ENCODE measurements at places on chromosomes 2 and 18.

- no peak for DNase-seq
Observed at GRCh38 chr2:188367164-188367563, 75.5 kb downstream of the GULP1 start.

DNA sequence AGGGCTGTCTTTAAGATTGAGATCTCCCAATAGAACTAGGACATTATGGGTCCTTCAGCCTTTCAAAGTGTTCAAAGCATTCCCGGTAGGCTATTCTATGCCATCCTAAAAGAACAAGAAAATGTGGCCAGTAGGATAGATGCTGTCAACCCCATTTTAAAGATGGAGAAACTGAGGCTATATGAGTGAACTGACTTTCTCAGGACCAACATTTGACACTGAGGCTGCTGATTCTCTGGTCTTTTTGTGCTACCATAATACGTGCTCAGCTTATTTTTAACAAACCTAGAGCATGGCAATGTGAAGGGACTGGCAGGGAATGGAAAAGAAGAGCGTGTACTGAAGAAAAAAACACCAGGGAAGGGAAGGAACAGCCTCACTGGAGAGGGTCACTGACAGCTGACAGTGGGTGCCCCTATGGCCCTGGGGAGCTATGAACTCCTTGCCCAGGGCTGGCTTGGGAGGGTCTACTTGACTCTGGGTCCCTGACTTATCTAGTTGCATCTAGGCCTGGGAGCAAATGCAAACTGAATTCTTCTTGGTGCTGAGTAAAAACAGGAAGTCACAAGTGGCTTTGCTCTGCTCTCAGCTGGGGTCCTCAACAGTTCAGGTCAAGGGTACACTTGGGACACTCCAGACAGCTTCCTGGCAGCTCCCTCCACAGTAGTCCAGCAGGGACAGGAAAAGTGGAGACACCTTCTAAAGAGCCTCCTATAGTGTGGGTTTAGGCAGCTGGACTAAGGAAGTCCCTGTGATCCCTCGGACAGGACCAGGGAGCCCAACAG, 2.3 kb downstream of the CYRIA start:
- no peak for DNase-seq

DNA sequence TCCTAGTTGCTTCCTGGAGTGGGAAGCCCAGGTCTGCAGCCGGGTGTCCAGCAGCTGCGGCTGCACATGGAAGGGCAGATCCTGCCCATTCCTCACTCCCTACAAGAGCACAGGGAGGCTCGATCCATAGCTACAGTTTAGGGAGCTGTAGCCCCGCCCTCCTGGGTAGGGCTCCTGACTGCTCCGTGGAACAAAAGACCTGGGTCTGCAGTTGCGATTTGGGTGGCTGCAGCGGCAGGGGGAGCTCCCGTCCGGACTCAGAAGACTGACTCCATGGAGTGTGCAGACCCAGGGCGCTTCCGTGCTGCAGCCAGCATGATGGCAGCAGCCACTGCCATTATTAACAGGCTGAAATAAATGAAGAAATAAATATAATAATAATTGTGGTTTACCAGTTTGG, 157.3 kb downstream of the CTNNA2 start:
- no peak for DNase-seq

- DNase-seq, result no peak
Observed at GRCh38 chr18:78896111-78896905, 83.3 kb upstream of the SALL3 start.

- no peak for DNase-seq
Observed at GRCh38 chr2:1950474-1950873, 206.2 kb upstream of the PXDN start.

DNA sequence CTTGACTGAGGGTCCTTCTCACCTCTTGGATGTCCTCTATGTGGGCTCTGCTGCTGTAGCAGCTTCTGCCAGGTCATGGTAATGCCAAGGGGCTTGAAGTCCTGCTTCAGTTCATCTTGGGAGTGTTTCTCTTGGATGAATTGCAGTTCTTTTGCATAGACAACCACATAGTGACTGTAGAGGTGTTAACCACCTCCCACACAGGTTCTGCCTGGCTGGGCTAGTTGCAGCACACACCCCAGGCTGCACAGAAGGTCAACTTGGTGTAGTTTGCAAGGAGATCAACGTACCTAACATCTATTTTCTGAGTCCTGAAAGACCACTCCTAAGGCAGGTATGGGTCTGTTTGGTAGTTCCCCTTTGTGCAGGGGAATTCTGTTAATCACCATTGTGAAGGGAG, 108.1 kb downstream of the ADCYAP1 start:
- no peak for DNase-seq

GRCh38 chr2:112149866-112150435, 11.8 kb downstream of the FBLN7 start:
- no peak for DNase-seq

- DNase-seq, result no peak
Observed at GRCh38 chr18:37355772-37356171, 209.8 kb downstream of the CELF4 start.

GRCh38 chr2:85988175-85988913, 99.6 kb upstream of the ST3GAL5 start:
- no peak for DNase-seq

DNA sequence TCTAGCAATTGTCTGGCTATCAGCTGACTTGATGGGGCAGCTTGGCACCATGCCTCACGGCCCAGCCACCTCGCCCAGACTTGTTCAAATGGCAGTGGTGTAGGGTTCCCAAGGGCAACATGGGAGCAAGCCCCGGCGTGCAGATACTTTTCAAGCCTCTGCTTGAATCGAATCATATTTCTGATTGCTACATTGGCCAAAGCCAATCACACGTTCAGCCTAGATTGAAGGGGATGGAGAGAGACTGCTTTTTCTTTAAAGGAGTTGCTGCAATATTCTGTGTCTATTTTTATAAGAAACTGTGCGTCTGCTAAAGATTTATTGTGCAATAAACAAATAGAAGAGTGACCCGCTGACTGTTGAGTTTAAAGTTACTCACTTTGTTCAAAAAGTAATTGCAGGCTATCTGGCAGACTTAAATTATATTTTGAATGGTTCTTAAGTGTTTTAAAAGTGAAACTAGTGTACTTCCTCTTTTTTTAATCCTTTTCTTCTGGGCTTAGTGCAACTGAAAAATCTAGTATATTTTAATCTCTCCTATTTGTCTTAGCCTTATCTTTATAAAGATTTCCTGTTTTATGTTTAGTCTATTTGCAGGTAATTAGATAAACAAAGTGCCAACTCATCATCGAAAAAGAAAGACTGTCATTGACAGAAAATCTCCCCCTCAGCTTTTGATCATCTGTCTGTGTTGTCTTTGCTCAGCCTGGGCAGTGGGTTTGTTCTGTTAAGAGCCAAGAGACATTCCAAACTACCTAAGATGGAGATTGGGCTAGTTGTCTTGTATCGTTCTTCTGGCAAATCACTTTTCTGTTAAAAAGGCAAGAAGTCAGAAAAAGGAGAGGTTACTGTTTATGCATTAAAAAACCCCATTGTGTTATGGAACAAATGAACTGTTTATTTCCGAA, 156.1 kb downstream of the TPGS2 start:
- DNase-seq, result no peak

GRCh38 chr2:3642521-3643215, 15.3 kb upstream of the ALLC start:
- no peak for DNase-seq

DNA sequence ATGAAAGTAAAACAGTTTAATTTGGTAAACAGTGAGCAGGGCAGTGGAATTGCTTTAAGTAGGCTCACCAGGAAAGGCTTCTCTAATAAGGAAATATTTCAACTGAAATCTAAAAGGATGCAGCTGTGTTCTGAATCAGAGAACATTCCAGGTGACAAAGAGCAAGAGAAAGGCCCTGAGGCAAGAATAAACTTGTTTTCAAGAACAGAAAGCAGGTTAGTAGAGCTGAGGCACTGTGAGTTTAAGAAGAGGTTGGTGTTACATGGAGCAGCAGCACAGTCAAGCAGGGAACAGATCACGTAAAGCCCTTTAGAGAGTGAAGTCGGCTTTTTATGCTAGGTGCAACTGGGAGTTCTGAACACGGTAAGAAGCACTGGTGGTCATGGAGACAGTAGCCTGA, 57.0 kb upstream of the SCN1A start:
- no peak for DNase-seq

- DNase-seq, result no peak
Observed at GRCh38 chr2:167342769-167343168, 454.5 kb downstream of the XIRP2 start.

GRCh38 chr2:202278944-202279343, 13.4 kb downstream of the NOP58 start:
- DNase-seq, result no peak

DNA sequence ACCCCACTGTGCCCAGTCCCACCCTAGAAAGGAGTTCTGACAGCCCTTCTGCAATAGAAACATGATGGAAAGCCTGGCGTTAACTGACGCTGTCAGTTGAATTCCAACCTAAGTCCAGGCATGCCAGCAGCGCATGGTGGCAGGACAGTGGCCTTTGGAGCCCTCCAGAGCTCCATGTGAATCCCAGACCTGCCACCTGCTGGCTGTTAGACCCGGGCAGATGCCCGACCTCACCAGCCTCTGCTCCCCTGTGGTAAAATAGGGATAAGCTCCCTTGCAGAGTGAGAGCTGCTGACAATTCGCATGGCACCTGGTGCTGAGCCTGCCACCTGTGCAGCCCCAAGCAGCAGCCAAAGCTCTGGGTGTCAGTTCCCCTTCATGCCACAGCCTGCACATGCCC, 138.6 kb downstream of the LOXHD1 start:
- no peak for DNase-seq

DNA sequence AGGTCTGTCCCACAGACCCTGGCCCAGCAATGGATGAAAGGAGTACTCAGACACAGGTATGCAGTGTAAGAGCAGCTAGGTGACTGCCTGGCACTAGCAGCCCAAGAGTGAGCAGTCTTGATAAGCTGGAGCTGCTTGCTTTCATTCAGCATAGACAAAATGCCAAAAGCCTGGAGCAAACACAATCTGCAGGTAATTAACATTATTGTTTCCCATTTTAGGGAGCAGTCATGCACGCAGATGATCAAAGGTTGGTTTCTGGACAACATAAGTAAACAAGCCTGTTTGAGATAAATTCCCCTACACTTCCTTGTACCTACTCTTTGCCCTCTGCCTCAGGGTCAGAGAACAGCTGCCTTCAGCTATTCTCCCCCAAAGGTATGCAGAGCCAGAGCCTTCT, 73.7 kb upstream of the MSTN start:
- DNase-seq, result no peak

- no peak for DNase-seq
Observed at GRCh38 chr2:167069855-167070254, 181.6 kb downstream of the XIRP2 start.

DNA sequence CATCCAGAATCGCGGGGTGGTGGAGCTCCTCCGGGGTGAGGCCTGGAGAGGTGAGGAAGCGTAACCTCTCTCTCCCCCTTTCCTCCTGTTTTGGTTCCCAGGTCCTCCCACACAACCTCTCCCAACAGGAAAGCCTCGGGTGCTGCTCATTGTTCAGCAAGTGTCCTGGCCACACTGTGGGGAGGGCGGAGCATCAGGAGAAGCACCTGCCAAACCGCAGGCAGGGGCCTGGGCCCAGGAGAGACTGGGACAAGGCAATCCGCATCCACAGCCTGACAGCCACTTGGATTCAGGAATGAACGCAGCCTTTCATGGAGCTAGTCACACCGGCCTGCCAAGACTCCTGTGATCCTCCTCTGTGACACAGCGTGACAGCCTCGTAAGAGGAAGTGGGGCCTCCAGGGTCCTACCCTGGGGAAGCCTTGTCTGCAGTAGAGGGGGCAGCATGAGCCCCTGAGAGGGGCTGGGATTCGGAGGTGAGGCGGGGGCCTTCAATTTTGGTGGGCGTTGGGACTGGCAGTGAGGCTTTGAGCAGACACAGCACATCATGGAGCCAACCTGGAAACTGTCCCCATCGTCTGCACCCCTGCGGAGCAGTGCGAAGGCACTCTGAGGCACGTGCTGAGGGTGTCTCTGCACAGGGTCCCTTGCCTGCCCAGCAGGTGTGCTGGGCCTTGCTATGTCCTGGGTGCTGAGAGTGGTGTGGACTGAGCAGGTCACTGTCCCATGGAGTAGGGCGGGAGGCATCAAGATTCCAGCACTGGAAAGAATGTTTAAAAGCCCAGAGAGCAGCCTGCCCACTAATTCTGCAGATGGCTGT, 62.2 kb downstream of the EDAR start:
- no peak for DNase-seq

DNA sequence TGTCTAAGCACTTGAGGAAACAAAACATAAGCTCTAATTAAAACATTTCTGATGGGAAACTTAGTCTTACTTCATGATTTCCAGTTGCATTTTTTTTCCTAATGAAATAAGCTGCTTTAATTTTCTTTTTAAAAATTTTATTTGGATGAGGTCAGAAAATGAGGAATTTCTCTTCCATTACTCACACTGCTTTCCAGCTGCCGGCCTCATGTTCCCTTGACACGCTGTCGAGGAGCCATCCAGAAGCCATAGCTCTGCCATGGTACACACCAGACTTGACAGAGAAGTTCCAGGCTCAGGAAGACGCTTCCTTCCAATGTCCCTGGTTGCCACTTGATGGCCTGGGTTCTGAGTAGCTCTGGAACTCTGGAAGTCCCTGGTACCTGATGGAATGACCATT, 12.1 kb upstream of the MAPRE2 start:
- DNase-seq, result no peak

DNA sequence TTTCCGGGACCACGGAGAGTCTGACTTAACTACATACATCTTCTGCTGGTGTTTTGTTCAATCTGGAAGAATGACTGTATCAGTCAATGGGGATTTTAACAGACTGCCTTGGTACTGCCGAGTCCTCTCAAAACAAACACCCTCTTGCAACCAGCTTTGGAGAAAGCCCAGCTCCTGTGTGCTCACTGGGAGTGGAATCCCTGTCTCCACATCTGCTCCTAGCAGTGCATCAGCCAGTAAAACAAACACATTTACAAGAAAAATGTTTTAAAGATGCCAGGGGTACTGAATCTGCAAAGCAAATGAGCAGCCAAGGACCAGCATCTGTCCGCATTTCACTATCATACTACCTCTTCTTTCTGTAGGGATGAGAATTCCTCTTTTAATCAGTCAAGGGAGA, 23.1 kb downstream of the ICOS start:
- no peak for DNase-seq

- DNase-seq, result no peak
Observed at GRCh38 chr2:174711206-174711605, 53.1 kb downstream of the CHRNA1 start.

Data from stimulated activated CD8-positive, alpha-beta memory T cell treated with anti-CD3 and anti-CD28 coated beads, Interleukin-7, amount 100 ng/mL, for 1 hour (primary cell).